Colonic mucosa (tissue), 4 donors: ENCODE measurements at places on chromosomes 4 and X. TPM values are rescaled to one million over a fixed set of nuclear protein-coding genes. Genes with fewer than 3 reads are reported as not detected.

DNA sequence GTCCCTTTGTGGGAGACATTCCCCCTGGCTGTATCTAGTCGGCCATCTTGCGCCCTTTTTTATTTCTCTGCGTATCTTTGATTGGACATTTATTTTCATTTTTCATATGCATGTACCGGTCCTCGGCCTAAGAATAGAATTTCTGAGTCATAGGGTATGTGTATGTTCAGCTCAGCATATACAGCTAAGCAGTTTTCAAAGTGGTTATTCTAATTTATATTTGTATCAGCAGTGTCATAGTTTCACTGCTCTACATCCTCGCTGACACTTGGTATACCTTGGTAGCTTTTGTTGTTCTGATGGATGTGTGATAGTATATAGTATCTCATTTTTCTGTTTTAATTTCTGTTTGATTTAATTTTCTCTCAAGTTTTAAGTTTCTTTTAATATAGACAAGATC, 38.7 kb downstream of the BEX3 start:
- no peak for DNase-seq

Gene UGT2B15
- 50.8 TPM for total RNA-seq

DNA sequence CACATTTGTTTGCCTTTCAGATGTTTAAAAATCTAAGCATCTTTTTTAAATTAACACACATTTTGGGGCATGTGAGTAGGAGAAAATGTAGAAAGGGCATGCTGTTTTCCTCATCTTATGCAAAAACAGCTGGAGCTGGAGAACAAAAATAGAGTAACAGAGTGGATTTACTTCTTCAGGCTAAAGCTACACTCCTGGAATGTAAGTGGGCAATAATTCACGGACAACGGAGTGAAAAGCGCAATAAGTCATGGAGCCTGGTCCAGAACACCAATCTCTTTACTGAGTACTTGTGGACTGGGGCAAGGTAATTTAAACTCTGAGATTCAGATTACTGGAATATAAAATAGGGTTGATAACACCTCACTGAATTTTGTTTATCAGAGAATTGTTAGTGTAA, 1018.8 kb upstream of the HS3ST1 start:
- no peak for DNase-seq

GRCh38 chr4:76762137-76763130, 135.5 kb downstream of the SOWAHB start:
- DNase-seq: no peak

Gene NDP
- total RNA-seq: not detected

DNA sequence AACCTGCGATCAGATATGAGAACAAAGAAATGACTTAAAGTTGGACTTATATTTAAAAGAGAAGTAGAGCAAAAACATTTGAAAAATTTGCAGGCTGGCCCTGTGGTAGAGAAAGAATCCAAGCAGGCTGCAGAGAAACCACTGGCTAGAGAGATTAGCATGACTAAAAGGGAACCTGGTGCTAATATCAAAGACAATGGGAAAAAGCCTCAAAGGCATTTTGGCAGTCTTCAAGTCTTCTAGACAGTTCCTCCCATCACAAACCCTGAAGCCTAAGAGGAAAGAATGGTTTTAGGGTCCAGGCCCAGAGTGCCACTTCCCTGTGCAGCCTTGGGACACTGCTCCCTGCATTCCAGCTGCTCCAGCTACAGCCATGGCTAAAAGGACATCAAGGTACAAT, 33.4 kb downstream of the KCTD8 start:
- no peak for DNase-seq

Gene SSX1
- total RNA-seq: 0.32 TPM
